ENCODE measurements at places on chromosomes 2 and 18.

DNA sequence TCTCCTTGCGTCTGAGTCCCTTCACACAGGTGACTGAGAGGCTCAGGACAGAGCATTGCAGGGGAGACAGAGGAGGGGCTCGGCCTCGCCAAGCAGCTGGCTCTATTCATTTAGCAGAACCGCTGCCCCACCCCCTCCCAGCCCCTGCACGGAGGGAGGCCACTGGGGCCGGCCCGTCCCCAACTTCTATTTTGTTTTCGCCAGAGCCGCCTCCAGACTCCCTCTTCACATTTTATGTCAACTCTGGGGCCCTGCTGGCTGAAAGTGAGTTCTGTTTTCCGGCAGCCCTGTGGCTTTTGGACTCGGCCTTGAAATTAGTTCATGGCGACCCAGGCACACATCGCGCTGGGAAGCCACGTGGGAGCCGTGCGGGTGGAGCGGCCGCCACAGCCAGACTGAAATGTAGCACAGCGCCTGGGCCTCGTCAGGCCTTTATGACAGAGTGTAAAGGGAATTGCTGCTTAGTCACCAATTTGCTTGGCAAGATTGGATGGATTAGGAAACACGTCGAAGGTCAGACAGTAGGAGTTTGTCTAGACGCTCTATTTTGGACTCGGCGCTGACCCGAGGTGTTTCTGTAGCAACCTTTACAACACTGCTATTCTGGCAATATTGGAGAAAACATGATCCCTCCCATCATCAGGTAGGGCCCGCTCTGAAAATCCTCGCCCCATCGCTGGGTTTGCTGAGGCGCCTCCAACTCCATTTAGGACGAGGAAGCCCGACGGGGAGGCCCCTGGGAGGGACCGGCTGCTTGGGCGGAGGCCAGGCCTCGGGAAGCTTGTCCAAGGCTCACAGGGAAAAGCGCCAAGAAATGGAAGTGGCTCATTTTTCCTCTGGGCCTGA lies 90.7 kb upstream of the CTDP1 start:
- no peak for DNase-seq

DNA sequence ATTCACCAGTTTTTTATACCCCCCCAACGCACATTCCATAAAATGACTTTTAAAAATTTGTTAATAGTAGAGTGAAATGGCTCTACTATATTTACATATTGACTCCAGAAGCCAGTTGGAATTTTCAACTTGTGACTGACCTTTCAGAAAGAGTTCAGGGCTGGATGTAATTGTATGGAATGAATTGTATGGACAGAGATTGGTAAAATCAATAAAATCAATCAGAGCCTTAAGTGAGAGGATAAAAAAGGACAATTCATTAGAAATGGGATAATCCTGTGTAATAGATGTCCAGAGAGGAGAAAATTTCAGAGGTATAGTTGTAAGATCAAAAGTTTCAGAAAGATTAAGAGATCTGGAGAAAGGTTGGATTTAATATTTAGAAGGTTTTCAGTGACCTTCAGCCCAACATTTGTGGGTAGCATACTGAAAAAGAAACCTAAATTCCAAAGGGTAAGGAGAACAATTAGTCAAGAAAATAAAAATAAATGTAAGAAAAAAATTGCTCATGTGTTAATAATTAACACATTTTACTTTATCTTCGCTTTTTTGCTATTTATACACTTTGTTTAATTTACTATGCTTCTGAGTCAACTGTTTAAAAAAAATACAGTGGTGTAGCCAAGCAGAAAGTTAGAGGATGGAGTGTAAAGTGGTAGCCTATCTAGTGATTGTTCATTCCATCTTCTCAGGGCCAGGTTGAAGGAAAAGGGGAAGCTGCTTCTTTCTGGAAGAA lies 385.4 kb upstream of the TMEFF2 start:
- DNase-seq, result no peak

- DNase-seq, result no peak
Observed at GRCh38 chr2:65198737-65199136, 28.9 kb upstream of the ACTR2 start.

- no peak for DNase-seq
Observed at GRCh38 chr2:47088371-47089082, 66.6 kb downstream of the STPG4 start.

DNA sequence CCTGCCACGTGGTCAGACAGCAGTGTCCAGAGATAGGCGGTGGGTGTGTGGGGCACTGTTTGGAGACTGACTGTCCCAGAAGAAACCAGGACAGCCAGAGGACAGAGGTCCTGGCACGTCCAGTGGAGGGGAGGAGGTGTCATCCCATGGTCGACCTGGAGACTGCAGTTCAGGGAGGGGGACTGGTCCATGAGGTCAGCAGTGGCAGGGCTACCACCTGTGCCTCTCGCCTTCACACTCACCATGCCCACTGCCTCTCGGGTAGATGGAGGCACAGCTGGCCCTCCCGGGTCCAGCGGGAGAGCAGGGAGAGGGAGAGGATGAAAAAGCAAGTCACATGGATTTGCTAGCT lies 53.9 kb downstream of the INHBB start:
- no peak for DNase-seq

- no peak for DNase-seq
Observed at GRCh38 chr2:240319221-240319854, 116.1 kb upstream of the GPC1 start.

DNA sequence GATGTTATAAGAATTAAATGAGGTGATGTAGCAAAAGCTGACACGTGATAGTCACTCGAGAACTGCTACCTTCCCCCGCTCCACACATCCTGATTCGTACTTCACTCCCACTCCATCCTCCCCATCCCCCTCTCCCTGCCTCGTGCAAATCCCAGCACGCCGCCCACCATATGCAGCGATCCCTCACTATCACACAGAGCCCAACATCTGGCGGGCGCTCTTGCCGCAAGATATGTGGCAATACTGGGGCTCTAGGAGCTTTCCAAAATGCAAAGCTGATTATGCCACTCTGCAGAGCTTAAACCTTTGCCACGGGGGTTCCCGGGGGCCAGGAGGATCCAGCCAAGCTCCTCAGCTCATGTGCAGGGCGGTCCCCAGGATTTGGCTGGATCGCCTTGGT lies 37.4 kb downstream of the DNMT3A start:
- no peak for DNase-seq

GRCh38 chr2:241268306-241268705 lies 47.2 kb downstream of the HDLBP start:
- DNase-seq, result no peak

DNA sequence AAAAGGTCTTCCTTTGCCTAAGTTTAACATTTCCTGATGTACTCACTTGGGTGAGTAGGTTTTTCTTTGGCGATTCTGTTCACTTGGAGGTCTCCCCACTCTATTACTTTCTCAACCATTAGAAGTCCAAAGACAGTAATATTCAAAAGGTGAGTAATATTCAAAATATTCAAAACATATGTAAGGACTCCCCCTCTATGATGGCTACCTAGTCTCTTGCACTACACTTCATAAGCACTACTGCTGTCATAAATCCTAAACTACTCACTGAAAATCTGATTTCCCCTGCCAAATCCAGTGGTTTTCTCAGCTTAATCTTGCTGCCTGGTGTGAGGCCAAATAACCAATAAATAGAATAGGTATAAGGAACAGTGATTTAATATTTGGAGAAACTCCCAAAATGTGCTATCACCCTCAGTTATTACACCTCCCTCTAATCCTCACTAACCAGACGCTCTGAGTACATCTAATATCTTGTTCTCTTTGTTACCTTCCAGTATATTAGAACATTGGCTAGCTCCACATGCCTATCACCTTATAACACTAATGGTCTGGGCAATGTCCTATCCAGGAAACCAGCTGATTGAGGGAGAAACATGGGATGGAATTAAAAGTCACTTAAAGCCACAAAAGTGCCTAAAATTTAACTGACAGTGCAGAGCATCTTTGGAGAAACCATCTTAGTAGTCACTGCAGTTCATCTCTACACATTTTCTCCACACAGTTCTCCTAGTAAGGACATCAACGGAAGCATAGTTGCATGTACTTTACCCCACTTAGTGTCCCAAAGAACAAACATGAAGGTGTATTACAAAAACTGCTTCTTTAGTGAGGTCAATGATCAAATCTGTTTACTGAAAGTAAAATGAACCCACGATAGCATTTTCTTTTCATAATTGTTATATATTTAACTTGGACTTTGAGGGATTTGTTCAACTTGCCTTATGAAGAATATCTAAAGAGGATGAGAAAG lies 54.8 kb downstream of the MBD2 start:
- DNase-seq, result no peak

GRCh38 chr18:59139291-59139614 lies 431 bp upstream of the SEC11C start:
- DNase-seq, result peak; percentile 87

DNA sequence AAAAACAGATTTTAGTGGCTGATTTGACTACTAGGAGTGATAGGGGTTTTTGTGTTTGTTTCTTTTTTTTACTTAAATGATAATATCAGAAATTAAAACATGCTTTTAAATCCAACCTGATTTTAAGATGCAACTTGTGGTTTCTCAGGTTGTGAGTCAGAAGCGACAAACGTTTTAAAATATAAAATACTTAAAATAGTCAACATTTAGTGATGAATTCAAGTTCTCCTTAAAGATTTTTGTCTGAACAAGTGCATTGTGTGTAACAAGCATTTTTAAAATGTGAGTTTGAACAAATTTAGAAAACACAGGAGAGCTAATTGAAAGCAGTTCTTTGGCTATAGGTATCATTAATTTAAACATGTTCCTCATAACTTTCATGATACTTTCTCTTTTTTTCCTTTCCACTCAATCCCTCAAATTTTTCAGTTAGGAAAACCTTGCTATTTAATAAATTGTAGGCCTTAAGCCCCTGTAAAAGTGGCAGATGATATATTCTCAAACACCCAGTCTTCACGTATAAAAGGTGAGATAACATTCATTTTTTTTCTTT lies 3.6 kb downstream of the TBR1 start:
- no peak for DNase-seq

GRCh38 chr2:226142463-226142862 lies 657.2 kb downstream of the IRS1 start:
- no peak for DNase-seq

DNA sequence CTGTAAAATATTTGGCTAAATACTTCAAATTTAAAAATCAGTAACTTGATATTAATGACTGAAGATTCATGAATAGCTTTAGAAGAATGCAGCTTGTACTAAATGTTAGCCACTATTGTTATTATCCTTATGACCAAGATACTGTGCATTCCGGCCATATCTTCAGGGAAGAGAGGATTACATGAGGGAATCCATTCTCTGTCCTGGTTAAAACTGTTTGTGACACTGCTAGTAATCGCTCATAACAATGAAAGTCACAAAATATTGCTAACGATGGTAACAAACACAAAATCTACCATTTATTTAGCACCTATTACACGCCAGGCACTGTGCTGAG lies 217.7 kb downstream of the PRKCE start:
- no peak for DNase-seq

- DNase-seq, result no peak
Observed at GRCh38 chr2:197254776-197255530, 55.6 kb downstream of the ANKRD44 start.

- DNase-seq, result no peak
Observed at GRCh38 chr2:17966798-17967197, 88.3 kb downstream of the KCNS3 start.

- DNase-seq, result no peak
Observed at GRCh38 chr2:241304039-241304670, 11.3 kb downstream of the HDLBP start.

GRCh38 chr2:42382144-42382543 lies 21.1 kb upstream of the COX7A2L start:
- no peak for DNase-seq

GRCh38 chr2:71503837-71504236 lies 50.5 kb downstream of the DYSF start:
- no peak for DNase-seq

- no peak for DNase-seq
Observed at GRCh38 chr2:170456914-170457313, 258.2 kb upstream of the SP5 start.

GRCh38 chr2:113867571-113867970 lies 22.3 kb upstream of the ACTR3 start:
- no peak for DNase-seq

- no peak for DNase-seq
Observed at GRCh38 chr2:167383610-167384194, 495.4 kb downstream of the XIRP2 start.

DNA sequence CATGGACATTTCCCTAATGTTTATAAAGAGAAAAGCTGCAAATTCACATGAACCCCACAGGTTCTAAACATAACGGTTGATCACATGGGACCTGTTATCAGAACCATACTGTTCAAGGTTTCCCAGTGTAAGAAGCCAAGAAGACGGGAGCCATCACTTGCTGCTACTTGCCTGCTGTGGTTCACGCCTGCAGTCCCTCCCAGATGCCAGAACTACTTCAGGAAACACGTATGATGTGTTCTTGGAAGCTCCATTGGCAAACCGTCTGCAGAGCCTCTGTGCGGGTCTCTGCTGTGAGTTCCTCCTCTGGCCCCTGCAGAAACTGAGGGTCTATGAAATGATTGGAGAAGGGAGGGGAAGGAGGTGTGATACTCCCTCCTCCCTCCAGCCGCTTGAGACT lies 75.2 kb downstream of the CABLES1 start:
- no peak for DNase-seq

- DNase-seq, result no peak
Observed at GRCh38 chr2:29281916-29282247, 166.7 kb downstream of the CLIP4 start.

DNA sequence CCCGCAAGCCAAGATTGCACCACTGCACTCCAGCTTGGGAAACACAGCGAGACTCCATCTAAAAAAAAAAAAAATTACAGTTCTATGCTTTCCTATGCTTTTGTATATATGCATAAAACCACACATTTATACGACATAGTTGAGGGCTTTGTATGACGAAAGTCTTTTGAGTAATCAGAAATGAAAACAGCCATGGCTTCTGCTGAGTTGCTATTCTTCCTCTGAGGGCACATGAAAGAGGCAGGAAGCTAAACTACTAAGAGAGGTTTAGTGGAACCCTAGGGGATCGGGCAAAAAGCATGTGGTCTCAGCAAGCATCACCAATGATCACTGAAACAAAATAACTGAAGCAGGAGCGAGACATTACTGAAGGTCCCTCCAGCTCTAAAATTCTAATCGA lies 99.6 kb downstream of the ZAP70 start:
- DNase-seq, result no peak

GRCh38 chr18:79335833-79336360 lies 59.8 kb upstream of the NFATC1 start:
- DNase-seq, result no peak

GRCh38 chr18:70781860-70782453 lies 493.1 kb downstream of the SOCS6 start:
- peak; percentile 33 for DNase-seq

Data from stimulated activated CD8-positive, alpha-beta memory T cell treated with anti-CD3 and anti-CD28 coated beads, Interleukin-7, amount 100 ng/mL, for 24 hours (primary cell).